ENCODE measurements at places on chromosomes 2 and 18. TPM values are rescaled to one million over a fixed set of nuclear protein-coding genes. Genes with fewer than 3 reads are reported as not detected.

DNA sequence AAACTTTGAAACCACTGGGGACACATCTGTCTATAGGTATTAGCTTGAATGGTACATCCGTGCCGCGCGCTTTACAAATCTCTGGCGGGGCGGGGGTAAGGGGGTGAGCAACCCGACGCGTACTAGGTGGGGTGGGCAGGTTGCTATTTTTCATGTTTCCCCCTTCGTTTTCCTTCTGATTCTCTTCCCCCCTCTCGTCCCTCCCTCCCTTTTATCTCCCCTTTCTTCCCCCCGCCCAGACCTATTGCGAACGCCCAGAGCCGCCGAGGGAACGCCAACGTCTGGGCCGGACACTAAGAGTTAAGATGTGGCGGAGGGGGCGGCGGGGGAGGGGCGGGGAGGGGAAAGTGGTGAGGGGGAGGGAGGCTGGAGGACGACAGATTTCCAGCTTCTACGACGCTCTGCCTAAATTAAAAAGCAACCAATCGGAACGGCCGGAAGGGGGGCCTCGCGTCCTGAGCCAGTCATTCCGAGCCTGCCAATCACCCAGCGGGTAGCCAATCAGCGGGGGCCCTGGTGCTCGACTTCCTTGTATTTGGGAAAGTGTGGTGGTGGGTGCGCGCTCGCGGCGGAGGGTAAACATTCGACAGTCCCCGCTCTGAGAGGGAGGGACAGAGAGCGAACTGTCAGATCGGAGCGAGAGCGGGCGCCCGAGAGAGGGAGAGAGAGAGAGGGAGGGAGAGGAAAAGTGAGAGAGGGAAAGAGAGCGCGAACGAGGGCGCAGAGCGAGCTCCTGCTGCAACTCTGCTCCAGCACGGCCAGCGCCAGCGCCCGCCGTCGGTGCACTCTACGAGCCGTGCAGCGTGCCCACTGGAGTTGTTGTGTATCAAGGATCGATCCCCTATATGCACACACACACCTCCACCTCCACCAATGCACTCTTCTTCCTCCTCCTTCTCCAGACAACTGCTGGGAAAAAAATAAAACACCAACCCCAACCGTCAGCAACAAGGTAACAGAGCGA lies at the start of gene POU3F3:
Gene POU3F3 (plus strand): TSS at position 582 of the 964 bp plus-strand sequence. CDS start 1,396 bp downstream, outside the sequence.
- peak; percentile 60 for DNase-seq

GRCh38 chr2:185939858-185940257 lies 201.3 kb downstream of the FSIP2 start:
- DNase-seq = no peak

DNA sequence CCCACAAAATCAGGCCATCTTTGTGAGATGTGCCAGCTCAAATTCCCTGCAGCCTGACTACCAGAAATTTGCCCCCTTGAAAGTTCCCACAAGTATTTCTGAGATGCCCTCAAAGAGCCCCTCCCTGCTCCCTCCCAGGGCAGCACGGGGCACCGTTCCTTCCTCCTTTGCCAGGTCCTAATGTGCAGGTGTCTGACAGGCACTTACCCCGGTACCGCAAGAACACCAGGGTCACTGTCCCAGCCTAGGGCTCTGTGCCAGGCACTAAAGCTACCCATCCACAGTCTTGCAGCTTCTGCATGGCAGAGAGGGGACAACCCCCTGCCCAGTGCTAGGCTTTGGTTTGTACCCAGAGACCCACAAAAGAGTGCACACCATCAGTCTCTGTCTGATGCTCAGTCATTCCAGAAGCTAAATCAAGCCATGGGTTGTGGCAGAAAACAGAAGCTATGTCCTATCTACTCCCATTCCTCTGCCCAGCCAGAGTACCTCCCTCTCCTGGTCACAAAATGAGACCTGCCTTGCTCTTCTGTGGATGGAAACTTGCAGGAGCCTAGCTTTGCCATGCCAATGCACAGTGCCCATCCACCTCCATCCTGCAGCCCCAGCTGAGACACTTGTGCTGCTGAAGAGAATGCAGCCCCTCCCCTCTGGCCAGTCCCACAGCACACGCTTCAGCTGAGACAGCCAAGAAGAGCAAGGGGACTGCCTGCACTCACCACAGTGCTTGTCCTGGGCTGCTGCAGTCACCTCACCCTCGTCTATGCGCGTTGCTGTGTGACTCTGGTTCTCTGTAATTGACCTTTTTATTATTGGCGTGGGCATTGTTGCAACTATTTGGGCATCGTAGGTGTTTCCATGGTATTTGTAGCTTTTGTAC lies 48.7 kb downstream of the INPP5D start:
- no peak for DNase-seq

DNA sequence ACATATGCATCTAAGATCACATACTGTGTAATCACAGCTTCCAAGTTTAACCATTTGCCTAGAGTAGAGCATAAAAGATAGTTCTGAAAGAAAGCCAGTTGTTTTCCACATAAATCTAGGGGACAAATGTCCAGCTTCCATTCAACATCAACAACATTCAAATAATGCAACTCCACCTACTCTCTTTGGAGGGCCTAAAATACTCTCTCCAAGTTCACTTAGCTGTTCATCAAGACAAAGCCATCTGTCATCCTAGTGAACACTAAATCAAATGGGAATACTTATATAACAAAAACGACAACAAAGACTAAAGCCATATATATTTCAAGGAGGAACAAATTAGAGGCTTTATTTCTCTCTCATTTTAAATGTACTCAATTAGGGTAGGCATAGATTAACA lies 221.5 kb upstream of the CDH2 start:
- no peak for DNase-seq

- DNase-seq = no peak
These were observed 15.0 kb upstream of the TTR start for GRCh38 chr18:31576670-31577069.

DNA sequence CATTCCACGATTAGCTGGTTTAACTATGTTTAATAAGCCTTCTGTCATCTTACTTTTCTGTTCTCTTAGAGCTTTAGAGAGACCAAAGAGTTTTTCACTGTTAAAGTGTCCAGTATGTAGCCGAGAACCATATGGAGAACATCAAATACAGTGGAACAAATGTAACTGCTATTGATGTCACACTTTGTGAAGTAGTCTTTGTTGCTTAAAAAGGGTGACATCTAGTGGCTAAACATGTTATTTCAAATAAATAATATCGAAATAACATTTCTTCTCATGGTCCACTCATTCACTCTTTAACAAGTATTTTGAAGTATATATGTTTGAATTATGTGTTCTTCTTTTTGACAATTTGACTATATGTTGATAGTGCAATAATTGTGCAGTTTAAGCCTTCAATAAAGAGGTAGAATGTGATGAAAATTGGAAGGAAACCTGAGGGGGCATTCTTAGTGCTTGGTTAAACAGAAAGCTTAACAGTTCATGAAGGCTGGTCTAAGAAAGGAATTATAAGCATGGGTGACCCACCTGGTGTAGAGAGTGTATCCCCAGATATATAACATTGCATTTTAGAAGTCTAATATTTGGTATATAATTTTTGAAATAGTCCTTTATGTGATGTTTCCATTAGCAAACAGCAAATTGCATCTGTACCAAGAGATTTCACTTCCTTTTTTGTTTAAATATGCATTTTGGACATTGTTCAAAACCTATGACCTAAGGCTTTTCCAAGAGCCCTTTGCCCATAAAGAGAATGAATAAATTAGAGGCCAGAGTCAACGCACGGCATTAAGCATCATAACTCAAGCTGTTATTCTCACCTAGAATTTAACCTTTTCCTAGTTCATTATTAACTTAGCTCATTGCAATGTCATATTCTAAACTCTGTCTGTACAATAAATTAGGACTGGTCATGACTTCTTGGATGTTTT lies 112.1 kb downstream of the KYNU start:
- no peak for DNase-seq

Gene KRCC1
- total RNA-seq = 34.1 TPM

DNA sequence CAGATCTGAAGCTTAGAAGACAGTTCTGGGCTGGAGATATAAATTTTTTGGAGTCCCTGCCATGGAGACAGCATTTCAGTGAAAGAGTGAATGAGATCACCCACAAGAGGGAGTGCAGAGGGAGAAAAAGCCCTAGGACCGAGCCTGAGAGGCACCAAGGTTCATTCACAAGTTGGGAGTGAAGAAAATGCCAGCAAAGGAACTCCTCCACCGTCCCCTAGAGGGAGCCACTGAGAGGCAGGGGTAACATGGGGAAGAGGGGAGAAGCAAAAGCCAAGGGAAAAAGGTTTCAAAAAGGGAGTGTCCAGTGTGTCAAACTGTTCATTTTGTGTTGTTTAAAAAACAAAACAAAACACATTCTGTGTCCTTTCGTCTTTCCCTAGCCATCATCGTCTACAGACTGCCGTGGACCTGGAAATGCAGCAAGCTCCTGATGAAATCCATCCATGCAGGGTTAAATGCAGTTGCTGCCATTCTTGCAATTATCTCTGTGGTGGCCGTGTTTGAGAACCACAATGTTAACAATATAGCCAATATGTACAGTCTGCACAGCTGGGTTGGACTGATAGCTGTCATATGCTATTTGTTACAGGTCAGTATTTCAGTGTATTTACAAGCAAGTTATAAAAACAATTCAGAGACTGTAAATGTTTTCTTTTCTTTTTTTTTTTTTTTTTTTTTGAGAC lies 19.1 kb downstream of the CYBRD1 start:
- DNase-seq = no peak

DNA sequence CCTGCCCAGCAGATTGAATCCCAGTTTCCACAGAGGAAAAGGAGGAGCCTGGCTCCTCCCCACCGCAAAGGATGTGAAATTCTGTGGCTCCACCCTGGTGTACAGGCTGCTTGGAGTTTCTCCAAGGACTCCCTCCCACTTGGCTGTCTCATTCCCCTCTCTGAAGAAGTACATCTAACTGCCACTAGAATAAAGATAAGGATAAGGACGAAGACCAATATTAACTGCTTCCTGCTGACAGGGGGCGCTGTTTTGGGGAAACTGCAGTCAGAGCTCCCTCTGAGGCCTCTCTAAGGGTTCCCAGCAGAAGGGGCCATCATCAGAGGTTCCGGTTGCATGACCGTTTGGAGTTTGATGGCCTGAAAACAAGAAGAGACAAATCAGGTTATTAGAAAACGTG lies 790.9 kb downstream of the CPS1 start:
- no peak for DNase-seq

DNA sequence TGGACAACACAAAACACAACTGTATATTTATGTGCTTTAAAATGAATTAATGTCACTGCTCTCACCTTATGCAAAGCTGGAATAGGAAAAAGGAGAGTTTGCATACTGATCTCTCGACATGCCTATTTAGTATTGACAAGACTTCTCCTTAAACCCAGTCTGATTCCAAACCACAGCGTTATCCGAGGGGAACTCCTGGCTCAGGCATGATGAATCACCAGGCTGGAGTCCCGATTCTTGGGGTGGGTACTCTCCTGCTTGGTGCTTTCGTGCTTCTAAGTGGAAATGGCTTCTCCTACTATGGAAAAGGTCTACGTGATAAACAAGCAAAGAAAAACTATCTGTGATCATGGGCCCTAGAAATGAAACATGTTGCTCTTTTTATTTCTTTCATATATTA lies 88.9 kb upstream of the SLC35G4 start:
- DNase-seq = no peak

DNA sequence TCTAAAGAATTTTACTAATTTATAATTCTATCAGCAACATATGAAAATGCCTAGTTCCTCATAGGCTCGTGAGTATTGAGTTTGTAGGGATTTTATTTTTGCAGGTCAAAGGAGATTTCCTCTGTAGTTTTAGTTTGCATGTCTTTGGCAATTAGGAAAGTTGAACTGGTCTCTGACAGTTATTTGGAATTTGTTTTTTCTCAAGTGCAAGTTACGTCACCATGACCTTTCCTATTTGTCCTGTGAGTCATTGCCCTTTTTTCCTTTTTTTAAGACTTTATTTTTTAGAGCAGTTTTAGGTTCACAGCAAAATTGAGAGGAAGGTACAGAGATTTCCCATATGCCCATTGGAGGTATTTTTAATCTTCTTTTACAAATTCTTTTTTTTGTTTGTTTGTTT lies 29.0 kb downstream of the RAMP1 start:
- DNase-seq = no peak

GRCh38 chr2:130966775-130967490 lies 126.3 kb downstream of the FAM168B start:
- DNase-seq = no peak

DNA sequence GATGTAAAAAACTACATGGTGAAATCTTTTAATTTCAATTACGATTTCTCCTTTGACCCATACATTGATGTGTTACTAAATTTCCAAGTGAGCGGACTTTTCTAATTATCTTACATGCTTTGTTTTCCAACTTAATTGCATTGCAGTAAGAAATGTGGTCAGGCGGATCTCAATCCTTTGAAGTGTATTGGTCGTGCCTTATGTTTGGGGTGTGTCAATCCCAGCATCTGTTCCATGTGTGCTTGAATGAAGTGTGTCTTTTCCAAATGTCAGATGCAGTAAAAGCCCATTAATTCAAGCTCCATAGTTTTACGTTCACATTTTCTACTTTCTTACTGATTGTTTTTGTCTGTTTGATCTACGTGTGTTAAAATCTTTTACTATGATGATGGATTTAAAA lies 113.1 kb downstream of the UXS1 start:
- no peak for DNase-seq

GRCh38 chr2:225122583-225123486 lies 80.6 kb upstream of the DOCK10 start:
- no peak for DNase-seq

Gene EN1
- 6.4 TPM for total RNA-seq

Gene SEPTIN2
- 321 TPM for total RNA-seq

Gene MPP4
- not detected for total RNA-seq

DNA sequence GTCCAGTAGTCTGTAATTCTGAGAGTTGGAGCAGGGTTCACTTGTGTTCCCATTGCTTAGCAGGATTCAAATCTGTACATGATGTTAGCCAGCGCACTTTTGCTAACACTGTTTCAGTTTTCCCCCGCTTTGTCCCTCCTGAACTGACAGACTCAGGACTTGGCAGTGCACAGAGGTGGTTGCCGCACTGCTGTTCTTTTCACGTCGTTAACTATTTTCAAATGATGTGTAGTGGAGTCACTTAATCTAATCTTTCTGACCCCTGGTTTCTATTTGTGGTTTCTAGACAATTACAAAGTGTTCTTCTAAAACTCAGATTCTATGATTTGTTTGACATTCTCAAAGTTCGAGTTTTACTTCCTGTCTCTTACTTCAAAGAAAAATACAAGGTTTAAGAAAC lies 234.5 kb downstream of the RBM43 start:
- no peak for DNase-seq

DNA sequence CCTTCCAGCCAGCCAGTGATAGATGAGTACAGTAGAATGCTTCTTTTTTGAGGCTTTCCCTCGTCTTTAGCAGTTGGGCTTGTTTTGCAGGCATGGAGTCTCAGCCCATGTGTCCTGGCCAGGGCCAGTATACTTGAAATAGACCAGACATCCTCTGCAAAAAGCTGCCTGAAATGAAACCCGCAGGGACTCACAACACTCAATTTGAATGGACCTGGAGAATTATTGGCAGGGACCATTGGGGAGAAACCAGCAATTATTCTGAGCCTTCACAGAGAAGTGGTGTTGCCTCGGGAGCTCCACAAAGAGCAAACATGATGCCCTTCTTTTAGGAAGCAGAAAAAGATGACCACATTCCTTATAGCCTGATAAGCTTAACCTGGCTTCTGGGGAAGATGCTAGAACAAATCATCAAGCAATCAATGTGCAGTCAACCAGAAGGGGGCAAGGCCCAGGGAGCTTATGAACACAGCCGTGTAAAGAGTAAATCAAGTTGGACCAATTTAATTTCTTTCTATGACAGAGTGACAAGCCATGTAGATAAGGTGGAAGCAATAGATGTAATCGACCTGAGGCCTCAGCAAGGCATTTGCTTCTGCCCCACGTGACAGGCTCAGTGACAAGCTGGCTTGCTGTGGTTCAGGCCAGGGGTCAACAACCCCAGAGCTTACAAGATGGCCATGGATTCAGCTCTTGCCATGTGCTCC lies 42.1 kb downstream of the BOD1L2 start:
- DNase-seq = no peak

Gene PDE6D
- total RNA-seq = 24.2 TPM

GRCh38 chr18:75208155-75208835 lies 644 bp downstream of the PTGR3 start:
- no peak for DNase-seq
